Lung (tissue), 17 donors: ENCODE measurements at places on chromosomes 13 and 19.

- DNase-seq = no peak
Measured at GRCh38 chr13:66212511-66212910, 1017.6 kb downstream of the PCDH9 start.

DNA sequence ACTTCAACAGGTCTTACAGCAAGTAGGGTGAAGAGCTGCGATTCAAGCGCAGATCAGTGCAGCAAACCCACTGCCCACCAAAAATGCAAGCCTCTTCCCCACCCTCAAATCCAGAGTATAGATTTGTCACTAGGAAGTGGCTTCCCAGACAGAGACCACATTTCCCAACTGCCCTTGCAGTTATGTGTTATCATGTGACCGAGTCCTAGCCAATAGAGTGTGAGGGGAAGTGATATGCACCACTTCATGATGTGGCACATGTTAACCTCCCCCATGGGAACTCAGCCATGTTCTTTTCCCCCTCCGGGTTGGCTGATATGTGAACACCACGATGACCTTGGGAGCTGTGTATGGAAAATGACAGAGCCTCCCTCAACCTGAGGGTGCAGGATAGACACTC, 50.8 kb downstream of the MBD3L2B start:
- DNase-seq = no peak

- no peak for DNase-seq
Measured at GRCh38 chr19:13119627-13120026, 1.6 kb downstream of the NACC1 start.

- DNase-seq = peak; percentile 20
Measured at GRCh38 chr13:57045826-57046546, 94.7 kb upstream of the PRR20A start.

- DNase-seq = peak; percentile 83
Measured at GRCh38 chr13:39201180-39201579, 162.9 kb downstream of the NHLRC3 start.

DNA sequence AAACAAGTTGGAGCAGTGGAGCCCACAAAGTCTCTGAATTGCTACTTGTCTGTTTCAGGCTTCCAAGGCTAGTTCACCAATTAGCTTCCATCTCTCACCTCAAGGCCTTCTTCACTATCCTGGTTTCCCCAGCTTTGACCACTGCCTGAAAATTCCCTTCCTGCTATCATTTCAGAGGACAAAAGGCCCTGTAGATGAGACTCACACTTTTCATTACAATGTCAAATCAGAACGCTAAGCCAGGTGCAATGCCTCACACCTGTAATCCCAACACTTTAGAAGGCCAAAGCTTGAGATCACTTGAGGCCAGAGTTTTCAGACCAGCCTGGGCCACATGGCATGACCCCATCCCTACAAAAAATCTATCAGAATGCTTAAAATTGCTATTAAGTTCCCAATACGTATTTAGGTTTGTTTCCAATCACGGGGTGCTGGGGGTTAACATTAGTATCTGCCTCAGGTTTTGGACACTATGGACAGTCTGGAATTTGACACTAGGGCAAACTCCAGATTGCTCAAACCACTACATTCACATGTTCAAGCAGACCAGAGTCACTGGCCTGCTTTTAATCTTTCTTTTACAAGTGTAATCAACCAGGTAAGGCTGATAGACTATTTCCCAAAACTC, 5.5 kb downstream of the TPT1 start:
- DNase-seq = no peak

DNA sequence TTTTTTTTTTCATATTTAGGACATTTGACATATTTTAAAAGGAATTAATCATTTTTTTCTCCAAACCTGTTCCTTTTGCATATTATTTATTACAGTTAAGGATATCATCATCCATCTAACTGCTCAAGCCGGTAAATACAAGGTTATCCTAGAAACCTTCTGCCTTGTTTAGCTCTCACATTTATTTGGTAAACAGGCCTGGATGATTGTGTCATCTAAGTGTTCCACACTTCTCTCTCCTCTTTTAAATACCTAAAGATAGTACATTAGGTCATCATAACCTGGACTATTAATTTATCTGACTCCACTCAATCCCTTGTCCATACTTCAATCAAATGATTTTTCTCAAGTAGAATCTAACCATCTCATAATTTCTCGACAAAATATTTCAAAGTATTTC, 511.7 kb upstream of the KLHL1 start:
- no peak for DNase-seq

DNA sequence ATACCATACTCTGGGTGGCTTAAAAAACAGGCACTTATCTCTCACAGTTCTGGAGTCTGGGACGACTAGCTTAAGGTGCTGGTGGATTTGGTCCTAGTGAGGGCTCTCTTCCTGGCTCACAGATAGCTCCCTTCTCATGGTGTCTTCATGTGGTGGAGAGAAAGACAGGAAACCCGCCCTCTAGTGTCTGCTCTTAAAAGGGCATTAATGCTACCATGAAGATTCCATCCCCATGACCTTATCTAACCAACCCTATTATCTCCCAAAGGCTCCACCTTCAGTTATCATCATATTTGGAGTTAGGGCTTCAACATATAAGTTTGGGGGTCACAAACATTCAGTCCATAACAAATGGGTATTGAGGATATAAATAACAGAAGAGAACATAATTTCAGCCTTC, 139.4 kb downstream of the HS6ST3 start:
- no peak for DNase-seq

DNA sequence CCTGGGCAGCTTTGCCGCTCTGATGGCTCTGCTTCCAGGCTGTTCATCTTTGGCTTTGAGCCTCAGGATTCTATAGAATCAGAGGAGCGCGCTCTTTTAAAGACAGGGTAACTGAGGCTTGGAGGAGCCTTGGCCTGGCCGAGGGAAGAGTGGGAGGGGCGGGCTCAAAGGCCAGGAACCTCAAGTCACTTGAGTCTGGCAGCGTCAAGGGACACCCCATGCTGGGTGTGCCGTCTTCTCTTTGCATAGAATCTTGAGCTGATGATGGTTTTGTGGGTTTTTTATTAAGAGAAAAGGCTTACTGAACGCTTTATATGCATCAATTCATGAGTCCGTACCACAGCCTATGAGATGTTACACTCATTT, 1.1 kb downstream of the PGLS start:
- DNase-seq = no peak

DNA sequence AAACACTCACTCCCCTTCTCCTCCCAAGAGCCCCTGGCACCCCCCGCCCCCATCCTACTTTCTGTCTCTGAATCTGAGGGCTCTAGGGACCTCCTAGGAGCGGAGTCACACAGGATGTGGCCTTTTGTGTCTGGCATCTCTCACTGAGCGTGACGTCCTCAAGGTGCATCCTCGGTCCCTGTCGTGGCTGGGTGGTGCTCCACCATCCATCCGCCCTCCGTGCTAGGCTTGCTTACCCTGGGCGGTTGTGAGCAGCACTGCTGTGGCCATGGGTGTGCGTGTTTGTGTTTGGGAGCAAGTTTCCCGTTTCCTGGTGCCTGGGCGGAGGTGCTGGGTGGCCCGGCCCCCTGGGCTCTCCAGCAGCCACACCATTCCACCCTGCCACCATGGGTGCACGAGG, 12.2 kb downstream of the PLEKHJ1 start:
- no peak for DNase-seq

- DNase-seq = peak; percentile 82
Measured at GRCh38 chr19:30719189-30719998, 347.2 kb downstream of the ZNF536 start.
